ENCODE measurements at places on chromosomes 5 and 9. TPM values are rescaled to one million over a fixed set of nuclear protein-coding genes. Genes with fewer than 3 reads are reported as not detected.

DNA sequence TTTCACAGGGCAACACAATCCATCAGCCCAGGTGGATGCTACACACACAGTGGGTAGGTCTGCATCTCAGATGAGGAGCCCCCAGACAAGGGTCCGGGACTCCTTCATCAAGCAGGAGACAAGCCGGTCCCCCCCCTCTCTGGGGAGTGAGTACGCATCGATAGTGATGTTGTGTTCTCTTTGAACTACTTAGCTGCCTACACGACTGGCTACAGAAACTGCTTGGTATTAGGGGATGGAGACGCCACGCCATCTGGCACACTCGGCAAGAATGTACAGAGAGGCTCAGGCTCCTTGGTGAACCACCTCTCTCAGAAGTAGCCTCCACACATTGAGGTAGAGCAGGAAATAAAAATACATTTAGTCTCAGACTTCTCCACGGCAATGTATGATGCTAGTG lies 179.8 kb downstream of the CNTNAP3 start:
- no peak for DNase-seq

GRCh38 chr9:137251490-137252268 lies 593 bp downstream of the STPG3 start:
- no peak for DNase-seq

- DNase-seq, result peak; percentile 2
Measured at GRCh38 chr5:21802869-21803490, 1050.2 kb downstream of the CDH12 start.

DNA sequence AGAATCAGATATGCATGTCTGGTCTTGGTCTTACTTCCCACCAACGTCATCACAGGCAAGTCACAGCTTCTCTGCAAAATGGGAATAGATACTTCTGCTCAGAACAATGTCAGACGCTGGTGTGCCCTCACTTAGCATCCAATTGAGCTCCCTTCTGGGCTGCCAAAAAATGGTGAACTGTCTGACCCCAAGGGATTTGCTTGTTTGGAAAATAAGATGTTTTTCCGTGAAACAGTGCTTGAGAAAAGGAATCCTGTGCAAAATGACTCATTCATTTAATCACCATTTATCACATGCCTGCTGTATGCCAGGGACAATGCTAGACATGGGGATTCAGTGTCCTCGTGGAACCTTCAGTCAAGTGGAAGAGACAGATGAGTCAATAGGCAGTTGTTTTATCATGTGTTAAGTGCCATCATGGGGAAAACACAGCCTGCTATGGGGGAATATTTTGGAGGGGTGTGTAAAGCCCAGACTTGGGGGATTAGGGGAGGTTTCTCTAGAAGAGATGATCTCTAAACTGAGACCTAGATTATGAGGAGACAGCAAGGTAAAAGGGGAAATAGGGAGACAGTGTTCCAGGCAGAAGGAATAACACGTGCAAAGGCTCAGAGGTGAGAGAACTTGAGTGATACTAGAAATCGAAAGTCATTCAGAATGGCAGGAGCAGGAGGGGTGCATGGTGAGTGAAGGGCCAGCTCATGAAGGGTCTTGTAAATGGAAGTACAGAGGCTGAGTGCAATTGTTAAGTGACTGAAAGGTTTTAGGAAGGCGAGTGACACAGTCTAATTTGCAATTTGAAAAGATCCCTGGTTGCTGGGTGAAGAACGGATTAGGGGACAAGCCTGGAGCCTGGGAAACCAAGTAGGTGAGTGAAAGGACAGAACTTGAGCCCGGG lies 3.9 kb downstream of the NIPAL4 start:
- peak; percentile 39 for DNase-seq

GRCh38 chr9:120923620-120924328 lies 2.8 kb downstream of the TRAF1 start:
- no peak for DNase-seq

GRCh38 chr5:179222246-179223017 lies 122.8 kb downstream of the ADAMTS2 start:
- DNase-seq, result no peak

- peak; percentile 10 for DNase-seq
Measured at GRCh38 chr9:82302968-82303655, 314.5 kb downstream of the SPATA31D1 start.

DNA sequence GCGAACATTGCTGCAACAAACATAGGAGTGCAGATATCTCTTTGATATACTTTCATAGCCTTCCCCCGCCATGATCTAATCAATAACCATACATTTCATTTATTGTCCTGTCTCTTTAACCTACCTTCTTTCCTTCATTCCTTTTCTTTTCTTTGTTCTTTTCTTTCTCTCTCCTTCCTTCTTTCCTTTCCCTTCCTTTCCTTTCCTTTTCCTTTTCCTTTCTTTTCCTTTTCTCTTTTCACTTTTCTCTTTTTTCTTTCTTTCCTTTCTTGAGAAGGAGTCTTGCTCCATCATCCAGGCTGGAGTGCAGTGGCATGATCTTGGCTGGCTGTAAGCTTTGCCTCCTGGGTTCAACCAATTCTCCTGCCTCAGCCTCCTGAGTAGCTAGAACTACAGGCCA lies 100.3 kb downstream of the UNC13B start:
- no peak for DNase-seq

- no peak for DNase-seq
Measured at GRCh38 chr9:92377876-92378275, 26.5 kb downstream of the OGN start.

GRCh38 chr5:147673266-147673665 lies 109.3 kb downstream of the JAKMIP2 start:
- no peak for DNase-seq

GRCh38 chr5:1193591-1193985 lies 7.8 kb upstream of the SLC6A19 start:
- no peak for DNase-seq

- DNase-seq, result no peak
Measured at GRCh38 chr5:169670769-169671525, 33.9 kb downstream of the DOCK2 start.

GRCh38 chr9:617445-618085 lies 223.9 kb upstream of the DMRT1 start:
- no peak for DNase-seq

The STK10 gene
- 13.6 TPM for total RNA-seq

The PLCXD3 gene
- 0.11 TPM for total RNA-seq

GRCh38 chr5:141783005-141783946 lies 94.9 kb downstream of the PCDH1 start:
- DNase-seq, result peak; percentile 21
